Neural progenitor cell (in vitro differentiated cells): ENCODE measurements at places on chromosomes 3 and 15. TPM values are rescaled to one million over a fixed set of nuclear protein-coding genes. Genes with fewer than 3 reads are reported as not detected.
A peak's percentile ranks its signal among the peaks of the same experiment; 100 is the strongest.

- DNase-seq: no peak
- peaks cover 5% of the 10 kb centered on the region for H3K4me1 ChIP-seq
- no peak overlapping the region for H3K27ac ChIP-seq
- H3K36me3 ChIP-seq: no peaks in the 10 kb centered on the region
- no peak overlapping the region for H3K4me3 ChIP-seq
These were observed 155.3 kb upstream of the SLCO3A1 start for GRCh38 chr15:91698241-91698640.

GRCh38 chr3:151501171-151501922, 40.5 kb upstream of the IGSF10 start:
- DNase-seq: no peak
- no peaks in the 10 kb centered on the region for H3K36me3 ChIP-seq
- H3K4me3 ChIP-seq: no peak overlapping the region
- H3K4me1 ChIP-seq: no peaks in the 10 kb centered on the region

- H3K4me1 ChIP-seq: peaks cover 23% of the 10 kb centered on the region
- H3K36me3 ChIP-seq: no peaks in the 10 kb centered on the region
- H3K4me3 ChIP-seq: no peak overlapping the region
- DNase-seq: no peak
These were observed 135.7 kb downstream of the FOXP1 start for GRCh38 chr3:71447803-71448202.

Gene STOML1
- 2.0 and 4.7 TPM in 2 replicates for total RNA-seq

Gene ITGA11
- not detected in 2 replicates for total RNA-seq

DNA sequence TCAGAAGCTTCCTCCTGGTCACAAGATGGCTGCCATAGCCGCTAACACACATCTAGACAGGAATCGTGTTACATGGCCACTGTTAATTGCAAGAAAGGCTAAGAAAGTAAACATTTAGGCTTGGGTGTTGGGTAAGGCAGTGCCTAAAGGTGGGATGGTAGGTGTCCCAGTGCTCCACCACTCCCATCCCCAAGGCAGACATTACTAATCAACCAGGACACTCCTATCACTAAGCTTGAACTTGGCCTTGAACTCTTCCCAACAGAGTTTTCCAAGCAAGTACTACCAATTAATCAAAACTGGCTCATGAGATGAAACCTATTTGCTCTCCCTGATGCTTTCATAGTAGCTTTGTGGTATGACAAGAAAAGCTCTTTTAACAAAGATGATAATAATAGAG, 37.9 kb upstream of the C3orf80 start:
- H3K27me3 ChIP-seq: no peaks in the 10 kb centered on the region
- no peaks in the 10 kb centered on the region for H3K4me1 ChIP-seq
- H3K27ac ChIP-seq: no peak overlapping the region
- H3K36me3 ChIP-seq: no peaks in the 10 kb centered on the region
- no peak overlapping the region for H3K4me3 ChIP-seq

Gene SLC9C1
- 0.31 and 1.3 TPM in 2 replicates for total RNA-seq

Gene RFTN1
- total RNA-seq: 0.37 and 0.92 TPM in 2 replicates

DNA sequence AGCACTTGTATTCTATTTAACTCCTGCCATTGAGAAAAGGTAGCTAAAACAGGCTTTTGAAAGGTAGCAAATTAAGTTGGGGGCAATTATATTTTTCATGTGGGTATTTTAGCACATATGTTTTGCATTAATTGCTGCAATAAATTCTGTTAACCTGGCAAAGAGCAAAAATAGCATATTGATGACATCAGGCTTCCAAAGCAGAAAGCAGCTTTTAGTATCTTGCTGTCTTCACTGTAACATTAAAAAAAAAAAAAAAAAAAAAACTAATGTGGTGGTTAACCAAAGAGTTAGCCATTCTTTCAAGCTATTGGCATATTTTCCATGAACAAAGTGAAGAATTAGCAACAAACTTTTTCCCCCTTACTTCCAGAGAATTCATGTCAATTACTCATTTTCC, 9.1 kb downstream of the EPHA3 start:
- H3K27me3 ChIP-seq: peaks cover 7% of the 10 kb centered on the region
- DNase-seq: no peak
- peaks cover 24% of the 10 kb centered on the region for H3K4me1 ChIP-seq
- H3K27ac ChIP-seq: no peak overlapping the region

Gene DZIP1L
- total RNA-seq: 10.4 and 38.4 TPM in 2 replicates

DNA sequence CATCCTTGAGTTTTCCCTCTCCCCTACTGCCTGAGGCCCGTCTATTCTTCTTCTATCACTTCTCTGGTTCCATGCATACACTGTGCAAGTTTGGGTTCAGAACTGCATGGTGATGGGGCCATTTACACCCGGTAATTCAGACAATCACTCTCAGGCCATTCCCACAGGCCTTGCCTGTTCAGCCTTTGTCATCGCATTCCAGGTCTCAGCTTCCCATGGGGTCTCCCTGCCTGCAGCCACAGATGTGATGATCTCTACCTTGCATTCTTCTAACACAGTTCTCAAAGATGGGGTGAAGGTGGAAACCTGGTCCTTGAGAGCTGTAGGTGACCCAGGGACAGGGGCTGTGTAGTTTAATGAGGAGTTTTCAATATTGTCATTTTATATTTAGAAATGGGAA, 209.2 kb upstream of the TOPAZ1 start:
- no peak overlapping the region for H3K27ac ChIP-seq
- DNase-seq: peak; percentile 48
- H3K4me3 ChIP-seq: no peak overlapping the region
- H3K27me3 ChIP-seq: no peaks in the 10 kb centered on the region
- H3K36me3 ChIP-seq: no peaks in the 10 kb centered on the region

DNA sequence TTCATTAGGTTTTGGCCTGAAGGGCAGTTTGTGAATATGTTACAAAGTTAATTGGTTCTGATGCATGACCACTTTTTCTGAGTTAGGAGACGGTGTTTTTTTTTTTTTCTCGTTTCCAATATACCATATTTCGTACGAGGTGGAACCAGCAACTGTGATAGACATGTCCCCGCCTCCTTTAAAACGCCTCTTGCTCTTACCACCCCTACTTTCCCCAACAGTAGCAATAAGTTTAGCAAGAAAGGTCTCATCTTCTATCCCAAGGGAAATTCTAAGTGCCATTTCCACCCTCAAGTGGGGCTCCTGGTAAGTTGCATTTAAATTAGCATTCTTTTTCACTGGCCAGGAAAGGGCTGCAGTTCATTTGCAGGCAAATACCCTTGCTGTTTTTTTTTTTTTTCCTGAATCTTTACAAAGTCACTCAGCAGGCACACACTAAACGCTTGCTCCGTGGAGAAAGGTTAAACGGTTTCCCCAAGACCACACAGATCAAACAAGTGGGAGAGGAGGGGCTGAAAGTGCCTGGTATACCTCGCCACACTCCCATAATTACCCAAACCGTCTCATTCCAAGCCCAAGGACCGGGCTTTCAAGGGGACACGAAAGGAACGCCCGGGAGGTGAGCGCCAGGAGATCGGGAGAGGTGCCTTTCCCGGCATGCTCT, 39.5 kb upstream of the MGA start:
- no peaks in the 10 kb centered on the region for H3K36me3 ChIP-seq
- no peaks in the 10 kb centered on the region for H3K4me1 ChIP-seq
- H3K4me3 ChIP-seq: peak overlapping the region; percentile 29
- peaks cover 32% of the 10 kb centered on the region for H3K27me3 ChIP-seq
- no peak for DNase-seq

Gene CCR1
- total RNA-seq: 0.19 TPM in 1 of 2 replicates, not detected in the other

DNA sequence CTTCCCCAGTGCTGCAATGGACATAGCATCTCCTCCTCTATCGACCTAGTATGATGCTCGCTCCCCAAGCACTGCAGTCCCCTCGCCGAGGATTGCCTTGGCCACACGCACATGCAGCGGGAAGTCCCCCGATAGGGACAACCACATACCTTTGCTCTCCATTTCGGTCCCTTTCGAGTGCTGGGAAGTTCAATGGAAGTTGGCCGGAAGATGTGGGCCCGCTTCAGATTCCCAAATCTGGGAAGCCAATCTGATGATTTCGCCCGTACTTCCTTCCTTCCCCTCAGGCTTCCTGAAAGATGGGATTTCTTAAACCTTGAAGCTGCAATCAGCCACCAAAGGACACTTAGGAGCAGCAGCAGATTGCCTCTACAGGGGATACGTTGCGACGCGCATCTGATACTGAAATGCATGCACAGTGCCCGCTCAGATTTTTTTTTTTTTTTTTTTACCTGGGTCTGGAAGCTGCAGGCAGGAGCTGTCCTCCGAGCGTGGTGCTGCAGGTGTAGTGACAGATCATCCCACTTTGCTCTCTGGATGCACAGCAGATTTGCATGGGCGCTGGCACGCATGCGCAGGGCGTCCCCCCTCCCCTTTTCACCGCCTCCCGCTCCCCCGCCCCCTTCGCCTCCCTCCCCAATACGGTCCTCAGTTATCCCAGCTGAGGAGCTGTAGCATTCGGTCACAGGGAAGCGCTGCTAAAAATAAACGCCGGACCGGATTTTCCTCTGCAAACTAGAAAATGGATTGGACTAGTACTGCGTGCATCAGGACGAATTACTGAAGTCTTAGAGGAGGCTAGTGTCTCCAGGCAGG, at the start of gene FGF12:
Gene FGF12 (minus strand): TSS at position 510 of the 816 bp plus-strand sequence.
- peak within 1 kb of the TSS; percentile 48 for H3K4me3 ChIP-seq
- H3K36me3 ChIP-seq: no peaks in the 10 kb centered on the region
- peaks cover 4% of the 10 kb centered on the region for H3K4me1 ChIP-seq
- H3K27me3 ChIP-seq: peaks cover 7% of the 10 kb centered on the region
- DNase-seq: peak; percentile 96
- H3K27ac ChIP-seq: no peak within 1 kb of the TSS

Gene ATP6V1A
- total RNA-seq: 90.7 and 115 TPM in 2 replicates

Gene COLQ
- 1.5 and 2.8 TPM in 2 replicates for total RNA-seq

DNA sequence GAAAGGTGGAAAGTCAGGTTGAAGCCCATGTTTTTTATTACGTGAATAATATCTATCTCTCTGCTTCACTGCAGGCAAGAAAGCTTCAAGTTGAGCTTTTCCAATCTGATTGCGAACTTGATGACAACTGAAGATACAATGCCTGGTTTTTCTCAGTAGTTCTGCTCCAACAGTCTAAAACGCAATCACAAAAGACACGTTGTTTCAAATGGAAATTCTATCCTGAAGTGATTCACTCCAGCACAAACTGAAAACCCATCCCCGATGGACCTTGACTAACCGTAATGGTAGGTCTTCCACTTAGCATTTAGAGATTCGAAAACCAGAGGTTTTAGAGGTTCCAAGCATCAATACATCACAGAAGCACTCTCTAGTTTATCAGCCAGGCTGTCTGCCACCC, 10.6 kb downstream of the B4GALT4 start:
- peaks cover 19% of the 10 kb centered on the region for H3K36me3 ChIP-seq
- no peaks in the 10 kb centered on the region for H3K4me1 ChIP-seq
- no peak for DNase-seq
- no peak overlapping the region for H3K4me3 ChIP-seq

GRCh38 chr3:128395500-128396162, 71.1 kb downstream of the DNAJB8 start:
- H3K27ac ChIP-seq: no peak overlapping the region
- DNase-seq: no peak
- H3K4me1 ChIP-seq: peaks cover 32% of the 10 kb centered on the region
- no peak overlapping the region for H3K4me3 ChIP-seq

DNA sequence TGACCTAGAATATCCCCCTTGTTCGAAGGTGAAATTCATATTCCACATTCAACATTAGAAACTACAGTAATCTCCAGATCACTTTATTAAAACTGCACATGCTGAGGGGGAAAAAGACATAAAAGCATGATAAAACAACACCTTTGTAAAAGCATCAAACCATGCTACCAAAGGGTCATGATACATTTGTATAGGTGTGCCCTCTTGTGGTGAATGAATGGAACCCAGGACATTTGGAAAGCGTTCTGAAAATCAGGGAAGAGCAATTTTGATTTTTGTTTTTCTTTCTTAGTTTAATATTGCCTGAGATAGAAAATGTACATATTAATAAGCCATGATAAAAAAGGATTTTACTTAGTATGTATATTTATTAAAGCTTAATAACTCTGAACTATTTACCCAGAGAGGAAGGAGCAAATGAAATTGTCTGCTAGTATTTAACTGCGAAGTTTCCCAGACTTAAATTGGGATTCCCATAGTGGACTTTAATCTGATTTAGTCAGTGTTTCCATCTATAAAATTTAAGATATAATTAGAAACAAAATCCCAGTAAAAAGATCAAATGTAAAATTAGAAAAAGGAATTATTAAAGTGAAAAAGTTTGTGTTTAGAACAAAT, 105.8 kb upstream of the ARL6 start:
- no peak overlapping the region for H3K27ac ChIP-seq
- no peaks in the 10 kb centered on the region for H3K4me1 ChIP-seq
